Stimulated activated CD4-positive, alpha-beta T cell treated with anti-CD3 and anti-CD28 coated beads, TNF-alpha, amount 100 ng/mL, for 48 hours (primary cell): ENCODE measurements at places on chromosomes 11 and 22.
A peak's percentile ranks its signal among the peaks of the same experiment; 100 is the strongest.

DNA sequence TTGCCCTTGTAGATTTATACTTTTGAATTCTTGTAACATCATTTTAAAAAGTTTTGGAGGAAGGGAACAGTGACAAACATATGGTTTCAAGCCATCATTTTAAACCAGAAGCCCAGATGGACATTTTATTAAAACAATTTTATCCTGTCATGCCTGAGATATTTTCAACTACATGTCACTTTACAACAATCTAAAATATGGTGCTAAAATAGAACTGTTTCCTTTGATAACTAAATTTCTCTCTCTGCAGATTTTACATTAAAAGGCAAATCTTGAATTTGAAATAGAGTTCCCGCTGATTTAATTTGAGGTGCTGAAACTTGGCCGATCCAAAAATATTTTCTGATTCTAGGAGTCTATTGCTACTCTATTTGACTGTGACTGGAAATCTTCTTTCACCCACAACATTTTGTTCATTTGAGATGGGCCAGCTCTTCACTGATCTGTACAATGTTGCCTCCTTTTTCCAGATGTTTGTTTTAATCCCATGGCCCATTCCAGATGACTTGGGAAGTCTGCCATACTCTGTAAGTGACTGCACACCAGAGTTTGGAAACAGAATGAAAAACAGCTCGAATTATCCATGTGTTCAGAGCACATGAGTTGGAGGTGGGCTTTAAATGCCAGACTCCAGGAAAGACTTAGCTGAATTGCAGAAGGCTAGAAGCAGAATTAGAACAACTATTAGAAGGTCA lies 402.5 kb downstream of the TMEM135 start:
- DNase-seq = no peak

GRCh38 chr22:34841911-34842310 lies 224.0 kb upstream of the ISX start:
- no peak for DNase-seq

GRCh38 chr11:14223636-14224288 lies 135.2 kb downstream of the RRAS2 start:
- DNase-seq = no peak

DNA sequence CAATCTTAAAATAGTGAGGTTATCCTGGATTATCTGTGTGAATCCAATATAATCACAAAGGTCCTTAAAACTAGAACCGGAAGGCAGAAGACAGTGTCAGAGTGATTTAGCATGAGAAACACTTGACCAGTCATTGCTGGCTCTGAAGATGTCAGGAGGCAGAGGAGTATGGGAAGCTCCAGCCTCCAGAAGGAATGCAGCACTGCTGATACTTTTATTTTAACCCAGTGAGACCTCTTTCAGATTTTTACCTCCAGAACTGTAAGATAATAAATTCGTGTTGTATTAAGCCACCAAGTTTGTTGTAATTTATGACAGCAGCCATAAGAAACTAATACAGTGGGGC lies 134.4 kb upstream of the ZC3H12C start:
- DNase-seq = no peak

DNA sequence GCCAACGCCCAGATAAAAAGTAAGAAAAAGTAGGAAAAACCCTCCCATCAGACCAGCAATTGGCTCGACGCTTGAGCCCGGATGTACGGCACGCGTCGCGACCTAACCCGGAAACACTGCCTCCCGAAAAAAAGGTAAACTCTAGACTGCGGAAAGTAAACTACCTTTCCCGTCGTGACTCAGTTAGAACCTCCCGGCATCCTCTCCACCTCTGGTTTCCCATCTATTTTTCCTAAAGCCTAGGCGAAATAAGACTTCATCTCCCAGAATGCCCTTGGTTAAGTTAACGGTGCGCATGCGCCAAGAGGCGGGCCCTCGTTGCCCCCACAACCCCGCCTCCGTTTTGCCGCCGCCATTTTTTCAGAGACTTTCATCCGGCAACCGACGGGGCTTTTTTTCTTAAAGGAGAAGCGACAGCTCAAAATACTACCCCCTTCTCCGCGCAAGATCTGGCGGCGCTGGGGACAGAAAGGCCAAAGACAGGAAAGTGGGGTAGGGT lies 678 bp upstream of the ZFP91 start:
- DNase-seq = peak; percentile 81

DNA sequence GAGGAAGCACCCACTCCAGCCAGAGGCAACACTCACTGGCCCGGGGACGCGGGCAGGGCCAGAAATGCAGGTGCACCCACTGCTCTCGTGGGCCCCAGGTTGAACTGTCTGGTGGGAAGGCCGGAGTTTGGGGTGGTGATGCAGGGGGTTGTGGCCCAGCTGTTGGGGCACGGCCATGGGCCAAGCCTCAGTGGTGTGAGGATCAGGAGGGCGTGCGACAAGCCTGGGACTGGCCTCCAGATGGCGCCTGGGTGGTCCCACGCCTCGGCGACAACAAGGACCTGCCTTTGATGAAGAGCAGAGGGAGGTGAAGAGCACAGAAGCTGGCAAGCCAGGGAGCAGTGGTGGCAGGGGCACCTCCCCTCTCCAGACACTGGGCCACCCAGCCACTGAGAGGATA lies 240.8 kb downstream of the BRD1 start:
- no peak for DNase-seq

DNA sequence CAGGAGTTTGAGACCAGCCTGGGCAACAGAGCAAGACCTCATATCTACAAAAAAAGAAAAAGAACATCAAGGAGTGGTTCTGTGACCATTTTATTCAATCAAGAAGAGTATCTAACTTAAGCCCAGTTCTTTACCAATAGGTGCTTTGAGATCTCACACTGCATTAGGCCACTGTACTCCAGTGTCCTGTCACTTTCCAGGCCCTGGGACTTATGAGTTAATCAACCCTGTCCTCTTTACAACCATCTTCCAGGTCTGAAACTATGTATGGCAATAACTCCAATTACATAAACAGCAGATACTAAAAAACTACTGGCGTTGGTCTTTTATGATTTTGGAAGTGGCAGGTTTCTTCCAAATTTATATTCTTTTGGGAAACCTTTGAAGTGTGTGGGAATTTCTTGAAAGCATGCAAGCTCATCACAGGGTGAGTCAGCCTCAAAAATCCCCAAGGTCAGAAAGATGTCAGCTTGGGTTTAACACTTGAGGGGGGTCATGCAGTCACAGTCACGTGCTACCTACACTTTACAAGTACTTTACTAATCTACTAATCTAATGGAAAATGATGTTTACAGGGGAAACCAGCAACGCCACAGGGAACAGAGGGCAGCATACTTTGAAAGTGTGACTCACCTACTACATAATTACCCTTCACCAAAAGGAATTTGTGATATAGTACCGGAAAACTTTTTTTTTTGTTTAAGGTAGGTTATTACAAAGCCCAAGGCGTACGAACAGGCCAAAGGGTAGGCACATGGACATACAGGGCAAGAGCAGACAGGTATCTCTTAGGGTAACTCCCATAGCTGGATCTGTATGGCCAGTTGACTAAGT lies 15.6 kb downstream of the PISD start:
- no peak for DNase-seq

DNA sequence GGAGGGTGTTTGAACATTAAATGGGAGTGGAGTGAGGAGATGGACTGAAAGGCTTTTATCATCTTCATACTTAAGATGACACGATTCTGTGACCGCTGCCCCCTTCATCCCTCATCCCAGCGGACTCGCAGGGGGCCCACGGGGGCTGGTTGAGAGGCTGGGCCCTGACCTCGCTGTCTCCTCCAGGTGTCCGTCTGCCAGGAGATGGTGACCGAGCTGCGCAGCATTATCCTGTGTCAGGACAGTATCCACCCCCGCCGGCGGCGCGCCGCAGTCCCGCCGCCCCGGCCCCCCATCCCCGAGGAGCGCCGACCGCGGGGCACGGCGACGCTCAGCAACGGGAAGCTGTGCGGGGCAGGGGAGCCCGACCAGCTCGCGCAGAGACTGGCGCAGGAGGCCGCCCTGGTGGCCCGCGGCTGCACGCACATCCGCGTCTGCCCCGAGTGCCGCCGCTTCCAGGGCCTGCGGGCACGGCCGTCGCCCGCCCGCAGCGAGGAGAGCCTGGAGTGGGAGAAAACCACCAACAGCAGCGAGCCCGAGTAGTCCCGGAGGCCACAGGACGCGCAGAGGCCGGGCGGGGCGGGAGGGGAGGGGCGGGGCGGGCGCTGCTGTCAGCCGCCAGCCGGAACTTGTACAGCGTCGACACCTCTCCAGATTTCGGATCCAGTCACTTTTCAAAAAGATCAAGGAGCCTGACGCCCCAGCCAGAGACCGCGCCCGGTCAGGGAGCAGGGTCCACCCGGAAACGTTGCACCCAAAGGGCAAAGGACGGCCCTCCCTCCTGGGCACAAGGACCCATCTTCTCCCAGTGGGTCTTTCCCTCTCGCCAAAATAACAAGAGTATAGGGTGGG lies 38.0 kb upstream of the TBCEL start:
- DNase-seq = peak; percentile 3

DNA sequence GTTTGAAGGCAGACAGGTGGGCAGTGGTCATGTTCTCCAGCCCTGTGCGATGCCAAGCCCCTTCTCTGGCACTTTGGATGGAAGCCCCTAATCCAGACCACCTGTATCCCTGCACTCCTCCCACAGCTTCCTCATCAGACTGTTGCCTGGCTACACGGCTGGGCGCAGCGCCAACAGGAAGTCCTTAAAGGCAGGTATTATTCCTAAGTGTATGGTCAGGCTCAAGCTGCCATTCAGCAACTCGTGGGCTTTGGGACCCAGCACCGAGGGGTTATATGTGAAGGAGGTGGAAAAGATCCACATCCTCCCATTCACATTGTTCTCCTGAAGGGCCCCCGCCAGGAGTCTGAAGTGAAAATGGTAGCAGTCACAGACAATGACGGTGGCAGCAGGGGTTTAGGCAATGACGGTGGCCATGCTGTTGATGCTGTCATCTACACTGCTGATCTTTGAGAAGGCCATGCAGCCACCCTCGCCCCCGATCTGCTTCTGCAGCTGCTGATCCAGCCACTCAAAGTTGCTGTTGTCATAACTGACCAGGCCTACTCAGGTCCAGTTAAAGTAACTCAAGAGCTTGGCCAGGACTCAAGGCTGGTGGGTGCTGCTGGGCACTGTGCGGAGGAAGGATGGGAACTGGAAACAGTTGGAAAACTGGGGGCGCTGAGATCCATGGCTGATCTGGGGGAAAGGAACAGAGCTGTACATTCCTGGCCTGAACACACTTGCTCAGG lies 27.7 kb downstream of the OR6Q1 start:
- no peak for DNase-seq

GRCh38 chr11:35308157-35308556 lies 111.2 kb downstream of the SLC1A2 start:
- DNase-seq = no peak

DNA sequence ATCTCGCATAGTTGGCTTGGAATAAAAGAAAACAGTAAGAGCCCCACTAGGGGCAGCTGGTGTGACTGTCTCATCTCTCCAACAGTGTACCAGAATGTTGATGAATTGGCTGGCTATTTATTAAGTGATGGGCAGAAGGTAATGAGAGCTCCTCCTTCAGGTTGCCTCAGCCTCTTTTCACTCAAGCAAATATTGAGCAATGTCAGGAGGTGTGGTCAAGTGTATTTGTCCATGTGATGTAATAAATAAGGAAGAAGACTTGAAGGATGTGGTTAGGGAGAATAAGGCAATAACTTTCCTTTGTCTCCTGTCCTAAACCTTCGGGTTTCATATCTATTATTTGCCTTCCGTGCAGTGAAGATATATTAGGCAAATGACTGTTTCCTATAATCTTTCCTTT lies at the start of gene TCN1:
Gene TCN1, minus strand, starts transcription at position 91 of the 400 bp plus-strand sequence. Its CDS starts 17 bp downstream, at position 74.
- no peak for DNase-seq

DNA sequence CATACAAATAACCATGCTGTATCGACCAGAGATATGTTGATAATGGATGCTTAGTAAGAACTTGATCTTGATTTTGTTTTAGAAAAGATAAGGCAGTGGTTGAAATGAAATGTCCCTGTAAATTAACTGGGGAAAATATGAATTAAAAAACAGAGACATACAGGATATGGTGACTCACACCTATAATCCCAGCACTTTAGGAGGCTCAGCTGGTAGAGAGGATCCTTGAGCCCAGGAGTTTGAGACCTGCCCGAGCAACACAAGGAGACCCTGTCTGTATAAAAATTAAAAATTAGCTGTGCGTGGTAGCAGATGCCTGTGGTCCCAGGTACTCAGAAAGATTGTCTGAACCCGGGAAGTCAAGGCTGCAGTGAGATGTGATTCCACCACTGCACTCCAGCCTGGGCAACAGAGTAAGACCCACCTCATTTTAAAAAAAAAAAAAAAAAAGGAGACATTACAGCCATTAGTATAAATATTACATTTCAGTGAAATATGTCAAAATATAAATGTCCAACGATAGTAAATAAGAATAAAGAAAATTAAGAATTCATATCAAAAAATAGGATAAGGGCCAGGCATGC lies 4.6 kb downstream of the PICALM start:
- DNase-seq = no peak

DNA sequence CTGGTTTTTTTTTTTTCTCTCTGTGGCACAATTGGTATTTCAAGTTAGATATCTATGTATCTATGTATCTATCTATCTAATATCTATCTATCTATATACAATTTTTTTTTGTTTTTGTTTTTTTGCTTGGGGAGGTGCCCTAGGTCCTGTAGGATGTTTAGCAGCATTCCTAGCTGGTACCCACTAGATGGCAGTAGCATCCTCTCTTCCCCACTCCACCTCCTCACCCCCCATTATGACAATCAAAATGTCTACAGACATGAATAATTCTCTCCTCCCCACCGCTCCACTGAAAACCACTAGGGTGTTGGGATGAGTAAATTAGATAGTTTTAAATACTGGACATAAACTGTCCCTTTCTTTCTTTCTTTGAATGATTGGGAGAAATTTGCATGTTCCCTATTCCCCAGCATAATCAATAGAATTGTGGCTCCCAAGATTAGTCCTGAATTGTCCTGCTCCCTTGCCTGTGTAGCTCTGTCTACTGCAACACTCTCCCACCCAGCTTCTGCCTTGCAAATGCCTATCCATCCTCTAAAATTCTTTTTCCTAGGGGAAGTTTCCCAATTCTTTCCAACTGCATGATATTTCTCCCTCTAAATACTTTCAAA lies 1152.4 kb downstream of the LRRC4C start:
- DNase-seq = no peak

DNA sequence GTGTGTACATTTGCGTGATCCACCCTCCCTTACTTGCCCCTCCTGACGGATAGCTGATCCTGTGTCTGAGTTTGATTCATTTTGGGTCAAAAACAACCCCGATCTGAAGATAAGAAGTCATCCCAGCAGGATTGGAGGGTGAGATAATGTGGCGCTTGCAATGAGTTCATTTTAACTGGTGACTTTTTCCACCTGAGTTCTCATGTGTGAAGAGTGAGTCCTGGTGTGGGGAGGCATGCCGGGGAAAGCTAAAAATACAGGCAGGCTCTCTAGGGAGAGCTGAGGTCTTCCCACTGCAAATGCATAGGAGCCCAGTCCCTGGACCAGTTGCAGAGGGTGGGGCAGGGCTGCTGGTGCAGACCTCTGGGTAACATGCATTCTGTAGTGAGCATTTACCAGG lies 35.7 kb upstream of the ELF5 start:
- DNase-seq = no peak
